ENCODE measurements at places on chromosomes 1 and 21. TPM values are rescaled to one million over a fixed set of nuclear protein-coding genes. Genes with fewer than 3 reads are reported as not detected.

DNA sequence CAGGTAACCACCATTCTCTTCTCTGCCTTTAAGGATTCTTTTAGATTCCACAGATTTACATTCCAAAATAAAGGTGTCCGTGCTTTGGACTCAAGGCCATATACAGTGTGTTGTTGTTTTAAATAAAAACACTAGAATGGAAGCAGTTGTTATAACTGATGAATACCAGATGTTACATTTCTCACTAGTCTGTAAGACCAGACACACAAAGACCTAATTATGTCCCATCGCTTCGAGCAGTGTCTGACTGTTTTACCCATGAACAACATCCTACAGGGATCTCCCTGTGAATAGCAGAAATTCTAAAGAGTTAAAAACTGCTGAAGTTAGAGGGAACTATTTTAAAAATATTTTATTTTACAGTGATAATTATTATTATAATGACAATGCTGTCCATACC, 574.7 kb upstream of the ZP4 start:
- no peak overlapping the region for H3K4me3 ChIP-seq
- H3K27ac ChIP-seq: no peak overlapping the region
- H3K27me3 ChIP-seq: no peaks in the 10 kb centered on the region
- H3K4me1 ChIP-seq: no peaks in the 10 kb centered on the region
- DNase-seq: no peak

DNA sequence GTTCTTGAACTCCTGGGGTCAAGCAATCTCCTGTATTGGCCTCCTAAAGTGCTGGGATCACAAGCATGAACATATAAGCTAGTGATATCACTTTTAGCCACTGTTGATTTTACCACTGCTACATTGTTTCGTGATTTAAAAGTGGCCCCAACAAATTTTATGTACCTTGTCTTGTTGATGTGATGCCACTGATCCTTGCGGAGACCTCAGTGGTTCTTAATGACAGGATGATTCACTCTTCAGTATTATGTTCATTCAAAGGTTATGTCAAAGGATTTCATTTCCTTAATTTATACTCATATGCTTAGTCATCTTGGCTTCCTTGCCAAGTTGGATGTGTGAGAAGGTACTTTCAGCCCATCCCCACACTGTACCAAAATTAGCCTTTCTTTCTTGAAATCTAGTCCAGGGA, 12.1 kb downstream of the PRKACB start:
- no peak overlapping the region for H3K4me3 ChIP-seq
- no peak overlapping the region for H3K27ac ChIP-seq
- H3K36me3 ChIP-seq: no peaks in the 10 kb centered on the region
- H3K27me3 ChIP-seq: no peaks in the 10 kb centered on the region

GRCh38 chr1:198959032-198959431, 320.2 kb downstream of the PTPRC start:
- H3K27ac ChIP-seq: no peak overlapping the region
- no peaks in the 10 kb centered on the region for H3K4me1 ChIP-seq
- no peaks in the 10 kb centered on the region for H3K36me3 ChIP-seq
- no peak for DNase-seq
- no peak overlapping the region for H3K4me3 ChIP-seq
- no peaks in the 10 kb centered on the region for H3K27me3 ChIP-seq

DNA sequence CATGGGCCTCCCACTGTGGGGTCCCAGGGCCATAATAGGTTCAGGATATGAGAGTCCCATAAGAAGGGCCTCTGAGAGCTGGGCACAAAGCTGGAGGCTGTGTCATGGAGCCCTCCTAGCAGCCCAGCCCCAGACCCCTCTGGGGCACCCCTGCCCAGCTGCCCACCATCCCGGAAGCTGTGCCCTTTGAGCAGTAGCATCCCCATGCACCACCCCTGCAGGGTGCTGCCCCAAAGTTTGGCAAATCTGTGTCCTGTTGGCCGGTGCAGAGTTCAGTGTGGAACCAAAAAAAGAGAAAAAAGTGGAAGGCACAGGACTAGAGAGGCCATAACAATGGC, 17.6 kb downstream of the TNNT2 start:
- no peaks in the 10 kb centered on the region for H3K36me3 ChIP-seq
- H3K27ac ChIP-seq: no peak overlapping the region
- no peaks in the 10 kb centered on the region for H3K27me3 ChIP-seq
- no peak for DNase-seq

GRCh38 chr1:116393792-116394191, 20.7 kb downstream of the ATP1A1 start:
- no peak overlapping the region for H3K27ac ChIP-seq
- no peak overlapping the region for H3K4me3 ChIP-seq
- no peaks in the 10 kb centered on the region for H3K4me1 ChIP-seq
- DNase-seq: no peak

DNA sequence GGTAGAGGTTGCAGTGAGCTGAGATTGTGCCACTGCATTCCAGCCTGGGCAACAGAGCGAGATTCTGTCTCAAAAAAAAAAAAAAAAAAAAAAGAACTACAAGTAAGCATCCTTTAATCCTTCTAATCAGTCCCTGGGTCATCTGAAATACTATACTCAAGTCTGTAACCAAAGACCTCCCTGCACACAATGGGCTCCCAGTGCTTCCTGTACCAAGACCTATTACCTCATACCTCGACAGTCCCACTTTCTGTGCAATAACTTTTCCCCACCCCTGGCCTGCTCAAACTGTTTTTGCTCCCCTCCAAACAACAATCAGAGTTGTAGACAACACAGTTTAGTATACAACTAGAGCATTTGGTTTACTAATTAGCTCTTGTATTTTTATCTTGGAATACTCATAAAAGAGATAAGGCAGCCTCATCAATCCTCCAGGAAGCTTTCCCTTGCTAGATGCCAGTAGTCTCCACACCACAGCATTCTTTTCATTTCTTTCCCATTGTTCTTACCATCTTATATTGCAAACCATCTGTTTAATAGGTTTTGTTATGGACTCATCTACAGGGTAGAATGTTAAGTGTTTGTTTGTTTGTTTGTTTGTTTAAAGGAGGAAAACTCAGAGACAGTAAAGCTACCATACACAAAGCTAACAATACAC, 19.2 kb upstream of the RLF start:
- H3K4me3 ChIP-seq: no peak overlapping the region
- H3K27ac ChIP-seq: no peak overlapping the region
- H3K36me3 ChIP-seq: no peaks in the 10 kb centered on the region
- H3K4me1 ChIP-seq: no peaks in the 10 kb centered on the region

DNA sequence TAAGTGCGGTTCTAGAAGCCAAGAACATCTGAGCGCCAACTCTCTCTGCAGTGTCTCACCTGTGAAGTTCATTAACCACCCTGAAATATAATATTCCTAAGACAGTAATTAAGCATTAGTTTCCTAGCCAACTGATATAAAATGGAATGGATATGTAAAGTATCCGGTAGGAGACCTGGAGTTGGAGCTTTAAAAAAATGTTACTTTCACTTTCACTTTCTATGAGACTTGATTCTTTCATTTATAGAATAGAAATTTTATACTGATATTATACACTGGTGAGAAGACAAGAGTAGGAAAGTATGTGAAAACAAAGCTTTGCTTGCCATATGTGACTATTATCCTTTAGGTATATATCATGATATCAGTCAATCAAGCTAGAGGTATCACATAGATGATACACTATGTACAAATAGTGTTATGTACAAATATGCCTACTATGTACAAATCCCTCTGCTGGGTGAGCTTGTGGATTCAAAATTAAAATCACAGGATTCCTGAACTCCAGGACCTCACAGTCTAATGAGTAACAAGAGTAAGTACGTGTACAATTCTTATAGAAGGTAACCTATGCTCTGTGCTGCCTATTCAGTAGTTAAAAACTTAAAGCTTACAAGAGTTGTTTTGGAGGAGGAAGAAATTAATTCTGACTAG, 934.2 kb downstream of the TTLL7 start:
- H3K27ac ChIP-seq: no peak overlapping the region
- H3K4me3 ChIP-seq: no peak overlapping the region
- no peaks in the 10 kb centered on the region for H3K27me3 ChIP-seq
- no peaks in the 10 kb centered on the region for H3K36me3 ChIP-seq
- no peak for DNase-seq
- no peaks in the 10 kb centered on the region for H3K4me1 ChIP-seq

GRCh38 chr1:206734499-206735142, 36.0 kb upstream of the IL19 start:
- peaks cover 11% of the 10 kb centered on the region for H3K4me1 ChIP-seq
- no peak for DNase-seq
- no peak overlapping the region for H3K4me3 ChIP-seq
- H3K36me3 ChIP-seq: peaks cover 6% of the 10 kb centered on the region
- H3K27ac ChIP-seq: no peak overlapping the region

DNA sequence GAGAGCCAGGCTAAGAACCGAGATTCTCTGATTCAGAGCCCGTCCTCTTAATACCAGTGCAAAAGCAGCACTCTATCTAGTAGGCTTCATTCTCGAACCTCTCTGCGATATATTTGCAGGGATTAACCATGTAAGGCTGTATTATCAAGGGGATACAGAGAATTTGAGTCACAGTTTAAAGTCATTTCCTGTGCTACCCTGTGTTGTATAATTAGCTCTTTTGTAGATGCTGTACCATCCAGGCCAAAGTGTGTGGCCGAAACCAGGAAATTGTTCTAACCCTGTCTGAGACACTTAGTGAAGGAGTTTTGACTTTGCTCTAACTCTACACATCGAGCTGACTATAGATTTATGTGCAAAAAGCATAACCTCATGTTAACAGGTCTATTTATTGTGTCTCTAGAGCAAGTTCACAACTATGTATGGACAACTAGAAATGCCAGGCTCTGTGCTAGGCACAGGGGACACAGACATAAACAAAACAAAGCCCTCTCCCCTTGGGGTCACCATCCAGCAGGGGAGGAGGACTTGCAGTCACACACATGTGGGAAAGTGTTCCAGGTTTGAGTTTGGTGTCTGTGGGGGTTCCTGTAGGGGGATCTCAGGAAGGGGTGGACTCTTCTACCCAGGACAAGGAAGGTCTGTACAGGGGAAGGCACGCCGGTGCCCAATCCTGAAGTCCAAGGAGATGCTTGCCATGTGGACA, 182.2 kb downstream of the DHRS3 start:
- no peak for DNase-seq
- H3K4me1 ChIP-seq: peaks cover 12% of the 10 kb centered on the region
- H3K4me3 ChIP-seq: no peak overlapping the region
- H3K27ac ChIP-seq: peak overlapping the region; percentile 61

GRCh38 chr21:16320110-16320509, 590.3 kb downstream of the USP25 start:
- no peaks in the 10 kb centered on the region for H3K4me1 ChIP-seq
- no peaks in the 10 kb centered on the region for H3K27me3 ChIP-seq
- H3K27ac ChIP-seq: no peak overlapping the region

DNA sequence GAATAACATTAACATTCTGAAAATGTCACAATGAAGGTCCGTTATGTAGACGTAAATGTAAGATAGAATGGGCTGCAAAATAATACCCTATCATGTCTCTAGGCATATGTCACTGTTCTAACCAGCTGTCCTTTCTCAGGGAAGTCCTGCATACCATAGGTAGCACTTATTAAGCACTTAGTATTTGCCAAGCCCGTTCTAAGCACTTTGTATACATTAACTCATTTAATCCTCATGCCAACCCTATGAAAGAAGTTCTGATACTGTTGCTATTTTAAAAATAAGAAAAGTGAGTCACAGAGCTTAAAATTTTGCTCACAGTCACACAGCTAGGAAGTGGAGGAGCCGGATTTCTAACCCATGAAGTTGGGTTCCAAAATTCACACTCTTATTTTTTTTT, 15.7 kb downstream of the GAS5 start:
- no peaks in the 10 kb centered on the region for H3K4me1 ChIP-seq
- H3K36me3 ChIP-seq: peaks cover 3% of the 10 kb centered on the region
- no peak overlapping the region for H3K27ac ChIP-seq

GRCh38 chr1:89698020-89698560, 65.2 kb downstream of the LRRC8C start:
- no peak overlapping the region for H3K27ac ChIP-seq
- H3K27me3 ChIP-seq: no peaks in the 10 kb centered on the region
- no peaks in the 10 kb centered on the region for H3K4me1 ChIP-seq
- H3K4me3 ChIP-seq: no peak overlapping the region

- no peaks in the 10 kb centered on the region for H3K36me3 ChIP-seq
- H3K4me1 ChIP-seq: no peaks in the 10 kb centered on the region
These were observed 414.0 kb downstream of the PRDM2 start for GRCh38 chr1:14113841-14114567.

GRCh38 chr1:78277253-78277652, 213.5 kb upstream of the PTGFR start:
- H3K4me1 ChIP-seq: no peaks in the 10 kb centered on the region
- H3K27ac ChIP-seq: no peak overlapping the region
- no peak for DNase-seq
- H3K36me3 ChIP-seq: no peaks in the 10 kb centered on the region

GRCh38 chr1:156490401-156491032, 10.1 kb downstream of the MEF2D start:
- no peaks in the 10 kb centered on the region for H3K27me3 ChIP-seq
- H3K4me1 ChIP-seq: peaks cover 48% of the 10 kb centered on the region
- no peak for DNase-seq
- peak overlapping the region; percentile 87 for H3K27ac ChIP-seq
- no peaks in the 10 kb centered on the region for H3K36me3 ChIP-seq
- peak overlapping the region; percentile 1 for H3K4me3 ChIP-seq

DNA sequence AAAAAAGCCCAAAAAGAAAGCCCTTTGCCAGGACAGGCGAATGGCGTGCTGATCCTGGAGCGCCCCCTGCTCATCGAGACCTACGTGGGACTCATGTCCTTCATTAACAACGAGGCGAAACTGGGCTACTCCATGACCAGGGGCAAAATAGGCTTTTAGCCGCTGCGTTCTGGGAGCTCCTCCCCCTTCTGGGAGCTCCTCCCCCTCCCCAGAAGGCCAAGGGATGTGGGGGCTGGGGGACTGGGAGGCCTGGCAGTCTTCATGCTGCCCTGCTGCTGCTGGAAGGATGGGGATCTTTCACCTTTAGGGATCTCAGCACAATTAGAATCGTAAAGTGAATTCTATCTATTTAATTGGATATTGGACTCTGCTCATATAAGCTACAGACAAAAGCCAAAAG, 3.6 kb downstream of the TPRG1L start:
- peaks cover 2% of the 10 kb centered on the region for H3K4me1 ChIP-seq
- no peaks in the 10 kb centered on the region for H3K27me3 ChIP-seq
- H3K36me3 ChIP-seq: peaks cover 7% of the 10 kb centered on the region
- no peak for DNase-seq
- no peak overlapping the region for H3K4me3 ChIP-seq

- H3K27me3 ChIP-seq: no peaks in the 10 kb centered on the region
- no peaks in the 10 kb centered on the region for H3K4me1 ChIP-seq
- DNase-seq: no peak
- no peak overlapping the region for H3K4me3 ChIP-seq
These were observed 4.8 kb upstream of the HEATR1 start for GRCh38 chr1:236608930-236609726.

GRCh38 chr1:160855181-160855981, 7.3 kb downstream of the CD244 start:
- H3K36me3 ChIP-seq: no peaks in the 10 kb centered on the region
- H3K4me3 ChIP-seq: no peak overlapping the region
- H3K4me1 ChIP-seq: no peaks in the 10 kb centered on the region
- DNase-seq: no peak
- no peak overlapping the region for H3K27ac ChIP-seq

Gene TCP10L
- 0.66 TPM for total RNA-seq

Gene BECN2
- total RNA-seq: not detected

Gene GPR161
- total RNA-seq: 2.8 TPM

Gene KLF18
- not detected for total RNA-seq

Gene ADGRL4
- total RNA-seq: 74.4 TPM

Measured in breast epithelium (tissue), 4 donors.